GM23338 (cell line): ENCODE measurements at places on chromosomes 6 and 20. TPM values are rescaled to one million over a fixed set of nuclear protein-coding genes. Genes with fewer than 3 reads are reported as not detected.

Gene TMEM244
- total RNA-seq: not detected in 2 replicates

DNA sequence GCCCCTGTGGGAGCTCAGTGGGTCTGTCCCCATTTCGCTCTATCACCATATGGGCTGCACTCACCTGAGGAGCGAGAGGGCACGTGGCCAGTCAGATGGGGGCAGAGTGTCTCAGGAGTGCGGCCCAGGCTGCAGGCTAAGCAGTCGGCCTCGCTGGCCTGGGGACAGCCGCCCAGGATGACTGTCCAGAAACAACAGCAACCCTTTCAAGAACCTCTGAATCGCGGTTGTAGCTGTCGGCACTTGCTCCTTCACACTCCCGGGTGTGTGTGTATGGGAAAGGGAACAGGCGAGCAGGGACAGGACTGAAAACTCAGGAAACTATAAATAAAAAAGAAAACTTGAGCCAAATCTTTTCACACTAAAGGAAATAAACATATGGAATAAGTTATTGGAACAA is 63.1 kb downstream of the TFAP2A start:
- peak; percentile 11 for DNase-seq

DNA sequence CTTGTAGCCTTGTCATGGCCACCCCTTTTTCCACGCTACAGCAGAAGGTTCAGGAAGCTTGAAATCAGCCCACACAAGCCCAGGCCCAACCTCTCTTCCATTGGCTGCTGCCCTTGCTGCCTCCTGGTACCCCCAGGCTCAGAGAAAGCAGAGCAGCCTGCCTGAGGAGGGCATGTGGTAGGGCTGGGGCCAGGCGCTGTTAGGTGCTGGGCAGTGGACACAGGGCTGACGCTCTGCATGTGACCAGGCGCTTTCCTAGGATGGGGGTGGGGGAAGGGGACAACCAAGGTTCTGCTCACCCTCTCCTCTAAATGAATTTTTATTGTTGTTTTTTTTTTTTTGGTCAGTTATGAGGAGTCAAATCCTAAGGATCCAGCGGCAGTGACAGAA is 36.3 kb upstream of the ID1 start:
- DNase-seq: no peak

Gene BYSL
- 32.7 and 33.7 TPM in 2 replicates for total RNA-seq

DNA sequence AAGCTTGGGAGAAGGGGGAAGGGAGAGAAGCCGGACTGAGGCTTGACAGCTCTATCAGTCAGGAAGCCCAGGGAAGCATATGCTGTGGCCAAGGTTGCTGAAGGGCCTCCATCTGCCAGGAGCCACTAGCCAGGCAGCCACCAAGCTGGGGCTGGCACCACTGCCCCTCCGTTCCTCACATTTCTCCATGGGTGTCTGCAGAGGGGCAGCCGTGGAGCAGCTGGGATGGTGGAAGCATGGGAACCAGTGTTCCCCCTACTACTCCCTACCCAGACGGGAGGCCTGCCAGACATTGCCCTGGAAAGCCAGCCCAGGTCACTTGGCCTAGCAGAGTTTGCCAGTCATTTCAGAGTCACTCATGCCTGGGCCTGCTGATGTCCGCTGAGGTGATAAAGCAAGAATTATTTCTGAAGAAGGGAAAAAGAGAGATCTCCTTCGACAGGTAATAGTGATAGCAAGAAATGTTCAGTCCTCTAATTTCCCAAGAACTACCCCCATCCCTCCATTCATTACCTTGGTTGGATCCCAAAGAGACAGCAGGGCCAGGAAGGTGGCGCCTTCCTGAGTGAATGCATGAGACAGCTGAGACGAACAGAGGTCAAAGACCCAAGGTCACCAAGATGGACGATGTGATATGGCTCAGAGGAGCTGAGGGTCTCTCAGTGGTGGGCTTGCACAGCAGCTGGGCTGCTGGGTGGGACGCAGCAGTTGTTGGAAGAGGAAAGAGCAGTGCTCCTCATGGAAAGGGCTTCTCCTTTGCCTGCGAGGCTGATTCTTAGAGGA is 21.9 kb downstream of the SNPH start:
- no peak for DNase-seq

- DNase-seq: no peak
Observed at GRCh38 chr6:36976007-36976264, 10.1 kb downstream of the MTCH1 start.

DNA sequence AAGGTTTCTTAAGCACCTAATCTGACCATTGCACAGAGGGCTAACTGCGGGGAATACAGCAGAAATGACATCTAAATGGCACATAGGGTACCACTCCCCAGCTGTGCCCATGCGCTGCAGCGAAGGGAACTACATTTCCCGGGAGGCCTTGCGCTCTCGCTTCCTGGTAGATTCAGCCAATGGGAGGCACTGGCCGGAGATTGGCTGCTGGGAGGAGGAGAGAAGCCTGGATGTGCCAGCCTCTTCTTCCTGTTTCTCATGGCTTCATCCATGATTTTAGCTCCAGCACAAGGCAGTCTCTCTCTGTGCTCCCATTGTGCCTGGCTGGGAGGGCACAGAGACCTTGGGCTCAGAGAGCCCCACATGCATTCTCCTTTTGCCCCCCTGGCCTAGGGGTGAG is 101.7 kb upstream of the FOXA2 start:
- peak; percentile 85 for DNase-seq

DNA sequence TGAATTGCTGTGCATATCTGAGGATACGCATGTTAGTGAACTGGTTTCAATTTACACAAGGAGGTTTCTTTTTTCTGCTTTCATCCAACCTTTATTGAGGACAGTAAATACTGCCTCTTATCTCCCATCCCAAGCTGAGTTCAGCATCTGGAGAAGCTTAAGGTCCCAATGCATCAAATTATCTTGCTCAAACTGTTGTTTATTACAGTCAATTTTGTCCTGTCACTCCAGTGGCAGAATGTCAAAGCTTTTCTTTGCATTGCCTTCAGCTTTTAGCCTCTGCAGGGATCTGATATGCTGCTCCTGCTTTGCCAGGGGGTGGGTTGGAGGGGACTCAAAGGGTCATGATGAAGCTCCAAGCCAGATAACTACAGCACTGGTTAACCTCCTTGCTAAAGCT is 435.4 kb upstream of the SOX4 start:
- DNase-seq: no peak

DNA sequence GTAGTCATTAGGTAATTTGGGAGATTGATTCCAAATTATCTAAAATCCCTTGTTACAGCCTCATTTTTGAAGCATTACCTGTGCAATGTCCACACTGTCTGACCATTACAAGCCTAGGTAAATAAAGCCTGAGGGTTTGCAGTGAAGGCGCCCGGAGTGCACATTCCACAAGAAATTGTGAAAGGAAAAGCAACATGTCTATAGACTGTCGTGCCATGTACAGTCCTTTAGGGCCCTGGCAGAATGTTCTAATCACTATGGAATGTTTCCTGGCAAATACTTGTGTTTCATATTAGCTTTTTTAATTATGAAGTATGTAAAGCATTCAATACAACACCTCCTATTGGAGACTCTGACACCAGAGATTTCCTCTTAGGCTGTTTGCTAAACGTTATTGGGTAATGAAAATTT is 28.9 kb downstream of the PREP start:
- no peak for DNase-seq

Gene CST5
- total RNA-seq: not detected in 2 replicates

- no peak for DNase-seq
Observed at GRCh38 chr6:158152659-158153058, 15.4 kb downstream of the SERAC1 start.

Gene CAGE1
- total RNA-seq: 0.07 and 0.08 TPM in 2 replicates

GRCh38 chr6:25326960-25327359 is 47.8 kb downstream of the CARMIL1 start:
- DNase-seq: no peak

Gene SLC13A3
- total RNA-seq: 8.6 and 9.3 TPM in 2 replicates

GRCh38 chr20:63895952-63896263 is 982 bp downstream of the DNAJC5 start:
- no peak for DNase-seq
